ENCODE measurements at places on chromosomes 7 and 10. TPM values are rescaled to one million over a fixed set of nuclear protein-coding genes. Genes with fewer than 3 reads are reported as not detected.

GRCh38 chr10:57018452-57018851 is 657.4 kb upstream of the ZWINT start:
- no peak for DNase-seq

GRCh38 chr7:77185866-77186265 is 13.8 kb downstream of the FGL2 start:
- no peak for DNase-seq

SMURF1 gene
- 42.5 TPM for total RNA-seq

- no peak for DNase-seq
Observed at GRCh38 chr10:5560817-5561703, 36.3 kb downstream of the CALML3 start.

SMO gene
- total RNA-seq, result 15.2 TPM
